ENCODE measurements at places on chromosomes 16 and 17.

- no peak for DNase-seq
Observed at GRCh38 chr16:24858219-24859041, 12.7 kb downstream of the SLC5A11 start.

DNA sequence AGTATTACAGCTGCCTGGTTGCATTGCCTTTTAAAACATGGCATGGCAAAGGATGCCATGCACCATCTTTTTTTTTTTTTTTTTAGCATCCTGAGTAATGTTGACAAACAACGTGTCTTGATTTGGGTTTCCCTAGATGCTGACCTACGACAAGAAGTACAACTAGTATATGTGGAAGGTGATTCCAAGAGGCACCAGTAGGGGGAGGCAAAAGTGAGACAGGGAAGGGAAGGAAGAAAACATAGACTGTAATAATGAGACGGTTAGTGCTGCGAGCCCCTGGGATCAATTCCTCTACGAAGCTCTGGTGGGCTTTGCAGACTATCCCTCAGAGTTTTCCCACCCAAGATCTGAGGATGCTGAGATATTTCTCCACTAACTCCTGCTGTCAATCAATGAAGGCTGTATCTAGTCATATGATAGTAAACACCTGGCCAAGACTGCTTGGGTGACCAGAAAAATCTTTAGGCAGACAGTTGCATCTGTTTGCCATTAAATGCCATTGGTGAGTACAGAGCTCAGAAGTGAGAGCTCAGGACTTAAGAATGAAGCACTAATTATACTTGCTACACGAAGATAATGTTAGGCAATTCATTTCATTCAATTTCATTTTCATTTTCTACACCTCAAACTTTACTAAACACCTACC lies 458.6 kb upstream of the GOT2 start:
- no peak for DNase-seq

DNA sequence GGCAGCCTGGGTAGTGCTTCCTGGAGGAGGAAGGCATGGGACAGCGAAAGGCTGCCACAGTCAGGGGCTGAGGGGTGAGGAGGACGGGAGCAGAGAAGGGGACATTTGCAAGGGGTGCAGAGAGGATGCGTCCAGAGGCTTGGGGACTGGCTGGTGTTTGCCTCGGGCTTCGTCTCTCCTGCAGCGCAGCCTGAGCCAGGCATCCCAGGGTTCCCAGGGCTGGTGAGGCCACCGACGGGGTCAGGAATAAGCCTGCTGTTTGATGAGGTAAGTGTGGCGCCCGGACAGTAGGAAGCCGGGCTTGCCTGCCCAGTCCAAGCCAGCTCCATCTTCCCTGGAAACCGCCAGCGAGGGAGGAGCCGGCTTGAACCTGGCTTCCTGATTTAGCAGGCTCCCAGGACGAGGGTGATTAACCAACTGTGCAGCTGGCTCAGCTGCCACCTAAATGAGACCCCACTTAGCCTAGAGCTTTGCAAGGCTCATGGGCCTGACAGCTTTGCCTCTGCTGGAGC lies 47.8 kb downstream of the PITPNM3 start:
- DNase-seq = no peak

DNA sequence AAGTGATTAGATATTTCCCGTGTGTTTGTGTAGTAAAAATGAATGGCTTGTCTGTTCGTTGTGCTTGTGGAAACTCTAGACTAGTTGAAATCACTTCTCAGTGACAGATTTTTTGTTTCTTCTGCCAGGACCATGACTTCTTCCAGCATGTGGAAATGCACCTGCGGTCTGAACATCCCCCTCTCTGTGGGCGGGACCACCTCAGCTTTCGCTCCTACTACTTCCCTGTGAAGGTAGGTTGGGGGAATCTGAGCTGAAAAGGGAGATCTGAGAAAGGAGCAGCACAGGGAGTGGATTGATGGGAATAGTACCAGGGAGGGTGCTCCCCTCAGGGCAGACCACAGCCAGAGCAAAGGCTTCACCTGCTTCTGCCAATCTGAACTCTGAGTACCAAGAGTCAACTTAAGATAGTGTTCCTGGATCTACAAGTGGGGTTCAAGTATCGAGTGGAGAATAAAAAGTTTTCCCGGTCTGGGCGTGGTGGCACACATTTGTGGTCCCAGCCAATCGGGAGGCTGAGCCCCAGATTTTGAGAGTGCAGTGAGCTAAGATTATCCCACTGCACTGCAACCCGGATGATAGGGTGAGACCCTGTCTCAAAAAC lies 47.5 kb downstream of the SF3B3 start:
- no peak for DNase-seq

DNA sequence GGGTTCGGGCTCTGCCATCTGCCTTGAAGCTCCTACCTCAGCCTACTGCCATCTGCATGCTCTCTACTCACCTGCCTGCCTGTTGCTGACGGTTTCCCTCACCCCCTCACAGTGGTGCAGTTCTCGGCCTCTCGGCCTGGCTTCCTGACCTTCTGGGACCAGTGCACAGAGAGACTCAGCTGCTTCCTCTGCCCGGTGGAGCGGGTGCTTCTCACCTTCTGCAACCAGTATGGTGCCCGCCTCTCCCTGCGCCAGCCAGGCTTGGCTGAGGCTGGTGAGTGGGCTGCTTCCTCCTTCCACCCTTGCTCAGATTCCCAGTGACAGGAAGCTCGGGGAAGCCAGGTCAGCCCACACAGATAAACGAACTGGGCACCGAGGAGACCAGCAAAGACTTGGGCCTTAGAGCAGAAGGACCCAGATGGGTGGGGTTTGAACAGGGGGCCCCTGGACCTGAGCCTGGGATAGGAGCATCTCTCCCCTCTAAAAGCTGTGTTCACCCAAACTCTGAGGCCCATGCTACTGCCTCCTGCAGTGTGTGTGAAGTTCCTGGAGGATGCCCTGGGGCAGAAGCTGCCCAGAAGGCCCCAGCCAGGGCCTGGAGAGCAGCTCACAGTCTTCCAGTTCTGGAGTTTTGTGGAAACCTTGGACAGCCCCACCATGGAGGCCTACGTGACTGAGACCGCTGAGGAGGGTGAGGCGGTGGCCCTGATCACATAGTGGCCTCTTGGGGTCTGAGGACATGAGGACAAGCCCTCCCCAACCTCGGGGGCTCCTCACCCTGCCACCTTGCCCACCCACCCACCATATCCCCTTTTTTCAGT lies 16.4 kb downstream of the RIPOR1 start:
- DNase-seq = no peak

GRCh38 chr16:20920091-20920490 lies 19.5 kb downstream of the LYRM1 start:
- DNase-seq = no peak

DNA sequence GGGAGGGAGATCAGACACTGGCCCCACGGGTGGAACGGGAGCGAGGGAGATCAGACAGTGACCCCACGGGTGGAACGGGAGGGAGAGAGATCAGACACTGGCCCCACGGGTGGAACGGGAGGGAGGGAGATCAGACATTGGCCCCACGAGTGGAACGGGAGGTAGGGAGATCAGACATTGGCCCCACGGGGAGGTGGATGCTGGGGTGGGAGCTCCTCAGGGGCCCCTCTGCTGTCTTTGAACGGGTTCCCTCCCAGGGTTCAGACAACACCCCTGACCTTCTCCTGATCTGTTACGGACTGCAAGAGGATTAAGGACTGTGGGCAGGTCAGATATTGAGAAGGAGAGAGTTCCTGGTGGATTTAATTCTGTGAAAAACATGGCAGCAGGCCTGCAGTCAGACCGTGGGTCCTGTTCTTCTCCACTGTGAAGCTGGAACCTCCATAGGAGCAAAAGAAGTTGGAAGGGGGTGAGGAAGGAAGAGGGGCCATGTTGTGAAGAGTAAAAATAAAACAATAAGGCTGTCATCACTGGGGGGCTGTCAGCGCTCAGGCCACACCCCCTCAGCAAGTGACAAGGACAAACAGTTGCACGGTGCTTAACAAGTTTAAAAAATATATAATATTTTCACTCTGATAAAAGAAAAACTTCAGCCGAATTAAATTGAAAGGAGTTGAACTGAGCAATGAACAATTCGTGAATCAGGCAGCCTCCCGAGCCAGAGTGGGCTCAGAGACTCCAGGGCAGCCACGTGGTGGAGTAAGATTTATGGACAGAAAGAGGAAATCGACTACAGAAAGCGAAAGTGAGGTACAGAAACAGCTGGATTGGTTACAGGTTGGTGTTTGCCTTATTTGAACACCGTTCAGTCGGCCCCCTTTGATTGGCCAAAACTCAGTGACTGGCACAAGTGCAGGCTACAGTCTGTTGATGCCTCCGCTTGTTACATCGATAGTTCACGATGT lies 348.7 kb upstream of the TNRC6C start:
- no peak for DNase-seq

- DNase-seq = no peak
Observed at GRCh38 chr17:4167786-4168185, 24.8 kb downstream of the CYB5D2 start.

DNA sequence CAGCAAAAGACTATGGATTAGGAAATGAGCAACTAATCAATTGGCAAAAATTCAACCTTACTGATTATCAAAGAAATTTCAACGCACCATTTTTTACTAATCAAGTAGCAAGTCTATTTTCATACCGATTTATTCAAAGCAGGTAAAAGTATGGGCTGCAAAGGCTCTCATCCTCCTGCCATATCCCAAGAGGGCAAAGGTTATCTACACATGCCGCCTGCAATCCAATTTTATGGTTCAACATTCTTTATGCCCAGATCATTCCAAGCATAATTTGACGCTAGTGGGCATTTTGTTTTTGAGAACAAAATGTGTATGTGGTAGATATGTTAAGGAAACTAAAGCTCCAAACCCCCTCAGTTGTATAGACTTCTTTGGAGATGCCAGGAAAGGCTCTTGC lies 270.6 kb downstream of the MAF start:
- no peak for DNase-seq

DNA sequence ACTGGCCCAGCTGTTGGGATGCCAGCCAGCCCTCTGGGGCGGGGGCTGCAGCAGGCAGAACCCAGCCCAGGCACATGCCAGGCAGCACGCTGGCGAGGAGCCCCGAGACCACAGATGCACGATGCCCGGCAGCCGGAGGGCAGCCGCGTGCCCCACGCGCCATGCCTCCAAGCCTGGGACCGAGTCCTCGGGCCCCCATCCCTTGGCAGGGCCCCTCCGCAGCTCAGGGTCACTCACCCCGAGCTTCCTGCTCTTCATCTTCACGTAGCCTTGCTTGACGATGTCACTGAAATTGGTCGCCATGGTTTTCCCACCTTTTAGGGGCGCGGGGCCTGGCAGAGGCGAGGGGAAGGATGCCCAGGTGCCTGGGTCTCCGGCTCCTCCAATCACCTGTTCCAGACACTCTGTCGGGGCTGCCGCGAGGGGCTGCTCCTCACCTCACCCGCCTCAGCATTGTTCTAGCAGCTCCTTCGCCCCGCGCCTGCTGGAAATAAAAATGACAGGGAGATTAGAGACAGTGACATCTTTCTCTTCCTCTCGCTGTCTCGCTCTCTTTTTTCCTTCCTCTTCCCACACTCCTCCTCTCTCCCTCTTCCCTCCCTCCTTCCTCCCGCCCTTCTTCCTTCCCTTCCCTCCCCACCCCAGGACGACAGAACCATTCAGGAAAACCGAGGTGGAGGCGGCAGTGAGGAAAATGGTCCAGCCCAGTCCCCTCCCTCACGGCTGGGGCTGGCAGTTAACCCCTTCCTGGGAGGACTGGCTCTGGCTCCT lies 6.9 kb downstream of the DOK4 start:
- DNase-seq = no peak

DNA sequence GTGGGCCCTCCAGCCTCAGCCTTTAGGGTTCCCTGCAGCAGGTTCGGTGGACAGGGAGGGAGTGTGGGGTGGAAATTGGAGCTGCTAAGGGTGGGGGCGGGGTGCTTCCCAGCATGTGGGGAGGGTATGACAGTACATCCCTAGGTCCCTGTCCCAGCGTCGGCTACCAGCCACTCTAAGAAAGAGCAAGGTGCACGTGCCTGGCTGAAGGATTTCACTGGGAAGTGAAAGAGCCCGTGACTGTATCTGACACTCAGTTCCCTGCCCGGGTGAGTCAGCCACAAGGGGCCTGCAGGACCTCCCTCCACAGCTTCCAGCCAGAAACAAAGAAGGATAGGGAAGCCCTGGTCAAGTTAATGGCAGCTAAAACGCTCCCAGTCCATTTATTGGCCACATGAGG lies 4.1 kb downstream of the SNRNP25 start:
- no peak for DNase-seq

GRCh38 chr17:81339191-81339533 lies 44.1 kb upstream of the SLC38A10 start:
- no peak for DNase-seq

DNA sequence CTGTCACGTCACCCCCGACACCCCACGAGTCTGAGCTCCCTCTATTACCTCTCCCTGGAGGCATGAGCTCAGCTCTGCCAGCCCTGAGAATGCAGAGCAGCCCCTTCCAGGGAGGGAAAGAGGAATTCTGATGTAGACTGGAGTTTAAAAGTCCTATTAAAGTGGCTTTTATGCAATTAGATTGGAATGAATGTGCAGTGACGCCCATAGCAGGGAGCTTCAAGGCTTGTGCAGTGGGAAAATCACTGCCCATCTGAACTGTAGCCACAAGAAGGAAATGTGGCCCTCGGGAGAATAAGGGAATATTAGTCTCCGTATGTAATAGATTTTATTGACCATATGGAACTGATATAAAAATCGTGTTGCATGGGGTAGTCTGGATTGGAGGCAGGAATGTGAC lies 66.9 kb downstream of the ZNF423 start:
- no peak for DNase-seq

GRCh38 chr16:12826559-12826958 lies 22.9 kb upstream of the CPPED1 start:
- DNase-seq = no peak

DNA sequence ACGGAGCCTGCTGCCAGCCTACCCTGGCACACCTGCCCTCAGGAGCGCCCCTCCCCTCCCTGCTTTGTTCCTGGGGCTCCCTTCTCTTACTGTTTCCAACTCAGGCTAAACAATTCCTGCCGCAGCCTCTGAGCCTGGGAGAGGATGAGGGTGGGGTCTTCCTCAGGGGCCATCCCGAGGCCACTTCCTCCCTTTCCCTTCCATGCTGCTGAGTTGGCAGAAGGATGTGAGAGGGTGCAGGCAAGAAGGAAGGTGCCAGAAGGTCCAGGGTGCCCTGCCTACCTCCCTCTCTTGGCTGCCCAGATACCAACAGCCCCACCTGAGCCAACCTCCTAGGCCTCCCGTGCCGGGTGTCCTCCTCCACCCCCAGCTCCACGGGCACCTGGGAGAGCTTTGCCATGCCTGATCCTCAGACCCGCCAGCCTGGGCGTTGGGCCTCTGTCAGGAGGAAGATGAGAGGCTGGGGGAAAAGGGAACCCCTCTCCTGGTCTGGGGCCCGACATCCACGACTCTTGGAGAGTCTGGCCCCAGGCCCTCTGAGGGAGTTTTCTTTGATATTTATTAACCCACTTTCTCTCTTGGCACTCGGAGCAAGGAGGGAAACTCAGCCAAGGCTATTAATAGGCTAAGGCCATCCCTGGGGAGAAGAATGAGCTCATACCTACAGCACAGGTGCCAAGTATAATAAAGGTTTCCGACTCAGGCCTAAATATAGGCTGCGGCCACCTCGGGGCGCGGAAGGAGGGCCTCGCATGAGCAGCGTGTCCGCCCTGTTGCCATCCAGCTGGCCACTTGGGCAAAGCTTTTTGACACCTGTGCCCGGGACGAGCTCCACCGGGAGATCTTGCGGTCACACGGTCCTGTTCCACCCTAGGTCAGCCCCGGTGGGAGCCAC lies 232.0 kb downstream of the ENGASE start:
- DNase-seq = no peak

GRCh38 chr16:20218093-20218492 lies 109.2 kb downstream of the GP2 start:
- DNase-seq = no peak

GRCh38 chr17:4948166-4948930 lies at the start of gene PFN1:
PFN1 (minus strand) TSS chr17:4948530; CDS start chr17:4948394, 136 bp downstream.
- DNase-seq = no peak
